ENCODE measurements at places on chromosomes 11 and 22. TPM values are rescaled to one million over a fixed set of nuclear protein-coding genes. Genes with fewer than 3 reads are reported as not detected.

The AGBL2 gene
- 1.3 TPM for total RNA-seq

The KRTAP5-10 gene
- not detected for total RNA-seq

The TMEM191C gene
- 0.53 TPM for total RNA-seq

The TXN2 gene
- total RNA-seq, result 45.2 TPM

The DDX25 gene
- total RNA-seq, result not detected

Data from A375 (cell line).